ENCODE measurements at places on chromosomes 2 and 18. TPM values are rescaled to one million over a fixed set of nuclear protein-coding genes. Genes with fewer than 3 reads are reported as not detected.

PRKAG3 gene
- not detected for total RNA-seq

EFEMP1 gene
- total RNA-seq = 446 TPM

GLB1L gene
- 13.5 TPM for total RNA-seq

UGT1A5 gene
- total RNA-seq = not detected

ANKRD44 gene
- total RNA-seq = 26.0 TPM

MREG gene
- 5.7 TPM for total RNA-seq

CABLES1 gene
- total RNA-seq = 57.0 TPM

PARD6G gene
- 3.6 TPM for total RNA-seq

NPHP1 gene
- total RNA-seq = 2.2 TPM

ZNF512 gene
- total RNA-seq = 16.6 TPM

DNA sequence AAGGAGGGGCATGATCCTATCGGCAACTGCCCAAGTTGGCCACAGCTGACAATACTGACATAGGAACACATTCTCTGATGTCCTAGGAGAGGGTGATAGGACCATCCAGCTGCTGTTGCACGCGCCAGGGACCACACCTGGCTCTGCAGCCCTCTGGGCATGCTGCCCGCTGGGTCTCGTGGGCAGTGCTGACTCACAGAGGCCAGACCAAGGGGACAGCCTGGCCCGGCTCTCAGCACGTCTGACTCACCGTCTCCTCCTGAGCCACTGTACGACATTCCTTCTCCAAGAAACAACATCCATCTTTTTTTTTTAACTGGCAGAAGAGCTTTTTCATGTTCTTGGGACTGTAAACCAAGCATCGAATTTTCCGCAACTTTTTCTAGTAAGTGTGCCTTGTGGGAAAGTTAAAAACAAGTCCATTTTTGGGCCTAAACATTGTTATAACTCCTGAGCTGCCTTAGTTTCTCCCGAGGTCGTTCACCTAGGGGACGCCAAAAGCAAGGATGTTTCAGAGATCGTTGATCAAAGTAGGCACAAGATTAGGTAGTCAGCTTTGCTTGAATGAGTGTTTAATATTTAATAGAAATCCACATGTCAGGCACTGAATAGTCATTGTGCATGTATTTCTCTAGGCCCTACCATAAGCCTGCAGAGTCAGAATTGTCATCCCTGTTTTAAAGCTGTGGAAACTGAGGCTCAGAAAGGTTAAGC lies 100.3 kb downstream of the TTC32 start:
- no peak for DNase-seq

DNA sequence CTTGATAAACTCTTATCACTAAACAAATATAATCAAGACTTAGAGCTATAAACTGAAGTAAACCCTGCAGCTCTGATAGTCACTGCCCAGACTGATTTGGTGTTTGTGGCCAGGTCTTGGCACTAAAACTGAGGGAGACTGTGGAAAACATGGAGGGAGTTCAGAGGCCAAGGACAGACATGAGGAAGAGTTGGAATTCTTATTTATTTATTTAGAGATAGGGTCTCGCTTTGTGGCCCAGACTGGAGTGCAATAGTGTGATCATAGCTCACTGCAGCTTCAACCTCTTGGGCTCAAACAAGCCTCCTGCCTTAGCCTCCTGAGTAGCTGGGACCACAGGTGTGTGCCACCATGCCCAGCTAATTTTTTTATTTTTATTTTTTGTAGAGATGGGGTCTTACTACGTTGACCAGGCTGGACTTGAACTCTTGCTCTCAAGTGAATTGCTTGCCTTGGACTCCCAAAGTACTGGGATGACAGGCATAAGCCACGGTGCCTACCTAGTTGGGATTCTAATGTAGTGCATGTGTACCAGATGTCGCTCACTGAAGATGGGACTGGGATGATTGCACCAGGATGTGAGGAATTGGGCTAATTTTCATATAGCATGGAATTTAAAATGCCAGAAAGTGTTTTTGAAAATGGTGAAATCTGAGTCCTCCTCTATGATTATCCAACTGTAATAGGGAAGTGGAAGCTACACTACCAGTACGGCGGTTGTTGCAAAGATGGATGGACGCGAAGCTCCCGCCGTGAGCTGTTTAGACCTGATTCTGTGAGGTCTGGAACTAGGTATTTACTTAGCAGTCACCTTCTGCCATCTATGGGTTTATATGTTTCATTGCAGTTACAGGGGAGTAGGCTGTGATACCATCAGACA lies 52.7 kb upstream of the CTLA4 start:
- no peak for DNase-seq

GRCh38 chr18:79380816-79381806 lies 14.6 kb upstream of the NFATC1 start:
- DNase-seq = peak; percentile 91

- no peak for DNase-seq
These were observed 306.8 kb downstream of the CELF4 start for GRCh38 chr18:37258819-37259218.

- no peak for DNase-seq
These were observed 38.8 kb upstream of the CAVIN2 start for GRCh38 chr2:191885650-191886049.

- no peak for DNase-seq
These were observed 1.7 kb upstream of the ZNF532 start for GRCh38 chr18:58862851-58863538.

DNA sequence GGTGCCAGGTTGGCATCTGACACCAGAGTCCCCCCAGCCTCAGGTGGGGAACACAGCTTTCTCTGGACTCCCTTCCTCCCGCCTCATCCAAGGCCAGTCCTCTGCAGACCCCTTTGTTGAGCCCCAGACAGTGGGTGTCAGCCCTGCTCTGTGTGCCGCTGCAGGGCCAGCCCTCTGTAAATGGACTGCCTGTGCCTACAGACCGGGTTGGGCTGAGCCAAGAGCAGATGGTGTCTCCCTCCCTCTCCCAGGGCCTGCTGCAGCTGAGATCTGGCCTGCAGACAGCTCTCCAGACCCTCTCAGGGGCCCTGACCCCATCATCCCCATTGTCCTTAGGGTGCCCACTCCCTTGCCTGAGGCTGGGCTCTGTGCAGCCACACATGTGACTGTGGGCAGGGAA lies 160.8 kb downstream of the KLHL29 start:
- DNase-seq = no peak

DNA sequence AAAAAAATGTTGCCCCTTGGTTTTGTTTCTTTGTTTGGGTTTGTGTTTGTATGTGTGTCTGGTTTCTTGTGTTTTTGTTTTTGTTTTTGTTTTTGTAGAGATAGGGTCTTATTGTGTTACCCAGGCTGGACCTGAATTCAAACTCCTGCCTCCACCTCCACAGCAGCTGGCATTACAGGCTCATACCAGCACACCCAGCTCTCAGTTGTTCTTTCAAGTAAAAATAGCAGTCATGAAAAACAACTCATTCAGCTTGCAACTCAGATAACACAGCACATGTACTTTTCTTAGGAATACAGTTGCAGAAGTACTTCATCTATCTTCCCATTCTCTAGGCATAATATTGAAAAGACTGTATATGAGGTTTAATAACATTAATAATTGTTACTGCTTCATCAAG lies 37.0 kb downstream of the ZC3H8 start:
- DNase-seq = no peak

- DNase-seq = no peak
These were observed 5.9 kb downstream of the SCYGR4 start for GRCh38 chr2:227623226-227623625.

DNA sequence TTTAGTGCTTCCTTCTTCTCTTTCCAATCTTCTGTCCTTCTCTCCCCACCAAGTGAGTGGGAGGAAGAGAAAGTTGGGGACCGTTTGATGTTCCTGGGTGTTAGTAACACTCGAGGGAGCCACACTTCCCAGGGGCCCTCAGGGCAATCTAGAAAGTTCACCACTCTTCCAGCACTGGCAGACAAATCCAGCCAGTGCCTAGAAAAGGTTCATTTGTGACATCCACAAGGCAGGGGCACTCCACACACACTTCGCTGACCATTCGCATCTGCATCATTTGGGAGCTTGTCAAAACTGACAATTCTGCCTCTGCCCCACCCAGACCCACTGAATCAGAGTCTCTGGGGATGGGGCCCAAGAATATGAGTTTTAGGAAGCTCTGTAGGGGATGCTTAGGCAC lies 86.8 kb upstream of the ST3GAL5 start:
- DNase-seq = no peak

GRCh38 chr2:18398833-18399232 lies 161.6 kb downstream of the RDH14 start:
- no peak for DNase-seq

- DNase-seq = peak; percentile 80
These were observed 2.6 kb downstream of the GPR35 start for GRCh38 chr2:240627736-240628506.

- DNase-seq = no peak
These were observed 41.5 kb upstream of the CABLES1 start for GRCh38 chr18:23093772-23094171.

DNA sequence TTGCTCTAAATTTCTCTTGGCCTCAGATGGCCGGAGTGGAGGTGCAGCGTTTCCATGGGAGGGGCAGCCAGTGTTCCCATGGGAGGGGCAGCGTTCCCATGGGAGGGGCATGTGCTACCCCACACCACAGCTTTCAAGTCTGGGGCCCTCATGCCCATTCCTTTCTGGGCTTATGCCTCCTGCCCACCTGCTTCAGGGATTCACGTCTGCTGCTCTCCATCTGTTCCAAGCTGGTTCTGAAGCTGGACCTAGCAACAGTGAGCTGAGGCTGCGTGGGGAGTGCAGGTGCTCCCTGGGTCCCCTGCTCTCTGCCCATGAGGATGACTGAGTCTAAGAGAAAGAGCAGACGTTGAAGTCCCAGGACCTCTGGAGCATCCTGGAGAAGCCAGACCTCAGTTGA lies 243.1 kb upstream of the PXDN start:
- no peak for DNase-seq

GRCh38 chr2:44016282-44016681 lies 20.5 kb upstream of the LRPPRC start:
- DNase-seq = no peak

- DNase-seq = no peak
These were observed 693.5 kb downstream of the ARHGAP15 start for GRCh38 chr2:143822736-143823135.

DNA sequence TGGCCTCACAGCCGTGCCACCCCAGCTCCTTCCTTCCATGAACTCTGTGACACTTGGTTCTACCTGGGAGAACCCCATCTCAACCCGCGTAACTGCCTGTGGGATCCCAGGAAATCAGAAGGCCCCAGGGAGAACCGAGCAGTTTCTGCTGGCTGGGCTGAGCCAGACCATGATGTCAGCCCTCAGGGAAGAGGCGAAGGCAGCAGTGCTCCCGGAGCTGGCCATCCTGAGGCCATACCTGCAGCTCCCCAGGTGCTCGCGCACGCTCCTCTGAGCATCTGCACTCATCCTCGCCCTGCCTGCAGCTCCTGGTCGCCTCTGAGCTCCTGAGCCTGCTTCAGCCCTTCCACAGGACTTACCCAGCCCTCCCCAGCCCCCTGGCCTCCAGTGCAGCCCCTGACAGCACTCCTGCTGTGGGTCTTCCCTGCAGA lies 186.1 kb downstream of the SEPTIN10 start:
- DNase-seq = no peak

- DNase-seq = no peak
These were observed 14.3 kb downstream of the DSG2 start for GRCh38 chr18:31512203-31512764.

DNA sequence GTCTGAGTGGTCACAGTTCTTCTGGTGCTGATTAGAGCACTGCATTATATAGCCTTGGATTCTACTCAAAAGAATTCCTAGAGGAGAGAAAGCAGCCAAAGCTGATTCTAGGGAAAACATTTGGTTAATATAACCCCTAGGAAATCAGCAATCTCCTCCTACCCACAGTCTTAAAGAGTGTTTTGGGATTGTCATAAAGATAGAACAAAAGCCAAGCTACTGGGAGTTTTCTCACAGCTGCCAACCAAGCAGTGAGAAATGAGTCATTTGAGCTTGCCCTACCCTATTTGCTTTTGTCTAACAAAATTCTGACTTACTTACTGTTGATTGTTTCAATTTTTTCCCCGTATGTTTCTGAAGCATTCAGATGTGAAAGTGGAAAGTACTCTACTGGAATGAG lies 469.3 kb downstream of the PLCL1 start:
- DNase-seq = no peak

DNA sequence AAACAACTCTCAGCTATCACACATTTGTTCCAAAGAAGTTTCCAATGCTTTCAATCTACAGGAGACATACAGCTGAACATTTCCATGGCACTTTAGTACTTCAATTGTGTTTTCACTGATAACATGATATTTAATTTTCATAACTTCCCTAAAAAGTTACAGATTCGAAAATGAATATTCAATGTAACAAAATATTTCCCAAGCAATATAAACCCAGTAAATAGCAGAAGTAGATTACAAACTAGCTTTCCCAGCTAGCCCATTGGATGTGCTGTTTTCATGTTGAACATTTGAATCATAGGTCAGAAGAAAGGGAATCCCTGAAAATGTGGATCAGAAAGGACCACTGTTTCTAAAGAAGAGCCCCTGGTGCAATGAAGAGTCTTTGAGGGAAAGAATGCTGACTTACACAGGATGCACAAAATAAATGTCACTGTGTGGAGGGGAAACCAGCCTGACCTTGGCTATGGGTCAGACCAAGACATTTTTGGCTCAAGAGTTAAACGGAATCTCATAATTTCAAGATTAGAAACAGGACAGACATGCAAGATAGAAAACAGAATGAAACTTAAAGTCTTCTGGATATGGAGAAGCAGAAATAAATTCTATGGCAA lies 22.5 kb downstream of the CYTIP start:
- no peak for DNase-seq

- DNase-seq = no peak
These were observed 19.4 kb upstream of the EHBP1 start for GRCh38 chr2:62686012-62686685.

DNA sequence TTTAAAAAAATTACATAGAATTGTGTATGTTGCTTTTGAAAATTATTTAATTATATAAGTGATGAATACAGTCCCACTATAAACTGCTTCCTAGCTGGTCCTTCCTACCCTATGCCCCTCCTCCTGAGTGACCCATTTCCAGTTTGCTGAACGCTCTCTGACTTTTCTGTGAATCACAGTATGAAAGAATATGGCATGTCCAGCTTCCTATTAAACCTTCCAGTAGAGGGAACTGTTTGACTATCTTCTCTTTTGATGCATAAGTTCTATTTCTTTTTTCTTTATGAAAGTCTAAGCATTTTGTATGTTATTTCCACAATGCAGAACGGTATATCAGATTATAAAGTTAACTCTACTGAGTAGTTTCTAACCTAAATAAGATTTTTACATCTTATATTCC lies 41.3 kb downstream of the PSMG2 start:
- no peak for DNase-seq

DNA sequence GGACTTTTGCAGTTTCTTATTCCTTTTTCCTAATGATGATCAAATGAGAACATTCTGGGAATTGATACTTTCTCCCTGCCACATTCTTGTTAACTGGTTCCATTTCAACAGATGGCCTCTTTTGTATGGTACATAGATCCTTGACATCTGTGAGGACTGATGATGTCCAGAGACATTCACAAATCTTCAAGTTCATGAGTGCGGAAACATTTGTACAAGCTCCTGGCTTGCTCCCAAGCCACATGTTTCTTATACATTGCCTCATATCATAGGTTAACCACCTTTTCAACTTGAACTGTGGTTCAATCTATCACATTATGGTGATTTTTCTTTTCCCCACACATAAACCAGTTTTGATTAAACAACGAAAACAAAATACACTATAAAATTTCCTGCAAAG lies 267.3 kb downstream of the CLIP4 start:
- DNase-seq = no peak
